ENCODE measurements at places on chromosomes 1 and 21.

DNA sequence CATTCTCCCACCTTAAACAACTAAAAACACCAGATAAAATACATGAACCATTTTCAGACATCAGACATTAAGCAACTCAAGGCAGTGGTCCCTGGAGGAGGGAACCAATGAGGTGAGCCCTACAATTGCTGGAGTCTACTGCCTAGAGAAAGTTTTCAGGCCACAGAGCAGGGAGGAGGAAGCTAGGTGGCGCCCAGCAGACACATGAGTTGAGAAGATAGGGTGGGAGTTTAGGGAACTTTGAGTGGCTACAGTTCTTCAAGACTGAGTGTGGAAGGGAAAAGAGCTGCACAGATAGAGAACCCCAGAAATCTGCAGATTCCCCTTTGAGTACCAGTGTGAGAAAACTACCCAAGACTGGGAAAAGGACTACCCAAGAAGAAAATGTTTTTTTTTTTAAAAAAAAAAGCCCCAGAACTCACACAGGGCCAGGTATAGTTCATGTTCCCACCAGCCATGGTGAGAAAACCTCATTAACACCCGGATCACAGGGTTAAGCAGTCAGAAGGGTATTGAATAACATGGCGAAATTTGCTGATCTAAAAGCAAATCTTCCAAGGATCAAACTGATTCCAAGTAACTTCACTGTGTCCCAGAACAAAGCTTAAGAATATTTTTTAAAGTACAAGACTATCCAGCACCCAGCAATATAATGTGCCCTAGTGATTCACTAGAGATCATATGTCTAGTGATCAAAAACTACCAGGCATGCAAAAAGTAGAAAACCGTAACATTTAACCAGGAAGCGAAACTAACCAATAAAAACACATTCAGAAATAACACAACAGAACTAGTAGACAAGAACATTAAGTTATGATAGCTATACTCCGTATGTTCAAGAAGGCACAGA lies 12.0 kb downstream of the ALDH9A1 start:
- no peak for DNase-seq

- DNase-seq = no peak
Measured at GRCh38 chr1:212670301-212670700, 29.3 kb downstream of the BATF3 start.

- no peak for DNase-seq
Measured at GRCh38 chr1:118983558-118984041, 4.5 kb downstream of the TBX15 start.

- no peak for DNase-seq
Measured at GRCh38 chr21:16992448-16992847, 520.4 kb upstream of the CXADR start.

DNA sequence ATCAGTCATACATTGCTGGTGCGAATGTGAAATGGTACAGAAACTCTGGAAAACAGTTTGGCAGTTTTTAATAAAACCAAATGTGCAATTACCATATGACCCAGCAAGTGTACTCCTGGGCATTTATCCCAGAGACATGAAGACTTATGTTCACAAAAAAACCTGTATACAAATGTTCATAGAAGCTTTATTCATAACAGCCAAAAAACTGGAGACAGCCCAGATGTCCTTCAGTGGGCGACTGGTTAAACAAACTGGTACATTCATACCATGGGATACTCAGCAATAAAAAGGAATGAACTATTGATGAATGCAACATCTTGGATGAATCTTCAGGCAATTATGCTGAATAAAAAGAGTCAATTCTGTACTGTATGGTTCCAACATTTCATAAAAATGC lies 97.8 kb downstream of the DTL start:
- DNase-seq = no peak

DNA sequence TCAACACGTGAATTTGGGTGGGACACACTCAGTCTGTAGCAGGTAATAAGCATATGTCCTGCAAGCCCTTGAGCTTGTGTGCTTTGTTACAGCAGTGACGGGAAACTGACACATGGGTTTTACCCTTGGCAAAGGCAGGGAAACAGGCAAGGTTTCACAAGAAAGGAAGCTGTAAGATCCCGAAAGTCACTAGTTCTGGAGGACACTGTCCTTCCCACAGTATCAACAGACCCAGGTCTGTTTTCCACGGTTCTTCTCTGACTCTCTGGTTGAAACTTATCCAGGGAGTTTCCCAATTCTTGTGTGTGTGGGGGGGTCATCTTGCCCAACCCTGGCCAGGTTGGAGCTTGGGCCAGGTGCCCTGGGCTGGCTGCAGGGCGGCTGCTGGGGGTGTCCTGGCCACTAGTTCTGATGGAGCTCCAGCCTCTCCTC lies 29.3 kb upstream of the ZBTB21 start:
- no peak for DNase-seq

GRCh38 chr1:166952002-166952746 lies 23.2 kb downstream of the ILDR2 start:
- DNase-seq = no peak

- DNase-seq = no peak
Measured at GRCh38 chr1:97138515-97139032, 417.0 kb downstream of the PTBP2 start.

Measured in effector CD4-positive, alpha-beta T cell (primary cell).